ENCODE measurements at places on chromosomes 6 and 20. TPM values are rescaled to one million over a fixed set of nuclear protein-coding genes. Genes with fewer than 3 reads are reported as not detected.
A peak's percentile ranks its signal among the peaks of the same experiment; 100 is the strongest.

DNA sequence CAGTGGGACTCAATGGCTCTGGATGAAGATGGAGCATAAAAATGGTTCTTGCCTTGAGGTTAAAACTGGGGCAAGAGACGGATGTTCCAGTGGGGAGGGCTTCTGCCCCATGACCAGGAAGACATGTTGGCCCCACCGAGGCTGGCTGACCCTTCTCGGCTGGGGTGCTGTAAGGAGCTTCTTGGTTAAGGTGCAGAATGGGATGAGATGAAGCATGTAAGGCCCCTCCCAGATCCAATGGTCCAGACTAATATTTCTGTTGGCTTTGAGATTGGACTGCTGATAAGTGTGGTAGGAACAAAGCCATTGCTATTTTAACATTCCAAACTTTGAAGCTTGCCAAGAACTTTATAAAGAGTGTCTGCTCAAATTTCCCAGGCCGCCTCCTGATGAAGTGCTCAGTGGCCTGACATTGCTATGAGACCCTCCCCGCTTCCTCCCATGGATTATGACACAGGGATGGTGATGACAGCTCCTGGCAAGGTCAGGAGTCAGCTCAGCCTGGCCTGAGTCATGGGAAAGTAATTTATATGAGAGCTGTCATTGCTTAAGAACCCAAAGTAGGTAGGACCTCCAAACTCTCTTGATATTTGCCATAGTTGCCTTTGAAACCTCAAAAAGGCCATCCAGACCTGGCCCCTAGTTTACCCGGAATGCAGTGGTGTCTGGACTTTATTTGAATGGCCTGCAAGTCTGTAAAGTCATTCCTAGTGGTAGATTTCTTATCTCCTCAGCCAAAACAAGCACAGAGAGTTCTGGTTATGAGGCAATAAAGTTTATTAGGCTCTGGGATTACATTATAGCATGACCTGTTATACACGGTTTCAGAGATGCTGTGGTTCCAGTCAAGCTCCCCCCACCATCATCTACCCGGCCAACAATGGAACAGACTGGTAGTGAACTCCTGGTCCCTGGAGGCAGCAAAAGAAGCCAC, 55.2 kb downstream of the TGM2 start:
- peak; percentile 79 for DNase-seq

DNA sequence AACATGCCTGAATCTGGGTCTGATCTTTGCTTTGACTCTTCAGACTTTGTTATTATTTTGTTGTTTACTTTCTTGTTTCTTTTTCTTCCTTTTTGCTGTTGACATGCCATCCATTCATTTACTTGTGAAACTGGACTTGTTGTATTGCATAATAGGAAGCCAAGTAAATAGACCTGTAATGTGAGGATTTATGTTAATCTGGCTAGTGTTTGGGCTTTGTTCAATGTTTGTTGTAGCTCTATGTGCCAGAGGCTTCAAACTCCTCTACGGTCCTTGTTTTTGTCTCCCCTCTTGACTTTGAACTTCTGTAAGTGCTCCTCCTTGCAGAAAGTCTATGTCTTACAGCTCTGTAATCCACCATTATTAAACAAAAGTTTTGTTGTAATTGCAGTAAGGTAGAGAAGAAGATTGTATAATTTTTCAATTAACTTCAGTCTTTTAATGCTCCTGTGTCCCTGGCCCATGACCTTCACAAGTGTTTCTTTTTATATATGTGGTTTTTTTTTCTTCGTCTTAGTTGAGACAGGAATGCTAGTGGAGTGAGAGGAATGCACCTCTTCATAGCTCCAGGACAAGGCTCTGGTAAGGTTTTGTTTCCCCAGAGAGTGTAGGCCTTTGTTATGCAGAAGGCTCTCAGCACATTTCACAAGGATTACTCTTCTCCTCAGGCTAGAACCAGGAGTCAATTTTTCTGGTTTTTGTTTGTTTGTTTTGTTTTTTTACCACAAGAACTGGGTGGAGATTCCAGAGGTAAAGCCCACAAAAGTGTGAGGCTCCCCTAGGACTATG, 1061.8 kb upstream of the CITED2 start:
- DNase-seq: no peak

DNA sequence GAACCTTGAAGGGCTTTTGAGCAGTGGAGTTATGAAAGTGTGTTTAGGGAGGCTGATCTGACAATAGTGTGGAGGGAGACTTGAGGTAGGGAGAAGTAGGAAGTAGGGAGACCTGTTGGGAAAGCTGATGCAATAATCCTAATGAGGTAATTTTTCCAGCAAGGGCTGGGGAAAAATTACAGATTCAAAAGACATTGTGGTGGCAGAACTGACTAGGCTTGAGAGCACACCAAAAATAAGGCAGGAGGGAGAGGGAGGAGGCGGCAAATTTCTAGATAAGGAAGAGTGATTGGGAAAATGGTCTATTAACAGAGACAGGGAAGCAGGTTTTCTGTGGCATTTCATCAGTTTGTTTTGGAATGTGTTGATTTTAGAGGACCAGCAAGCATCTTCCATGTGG, 5.5 kb downstream of the PRRT1 start:
- DNase-seq: no peak

The OR2H1 gene
- polyA plus RNA-seq: not detected

The TINAG gene
- not detected for polyA plus RNA-seq

The ZSCAN16 gene
- polyA plus RNA-seq: 3.5 TPM

The PTK6 gene
- polyA plus RNA-seq: 0.30 TPM
